ENCODE measurements at places on chromosomes 6 and 20.

GRCh38 chr6:55088902-55089301 is 85.4 kb upstream of the HCRTR2 start:
- DNase-seq, result no peak

DNA sequence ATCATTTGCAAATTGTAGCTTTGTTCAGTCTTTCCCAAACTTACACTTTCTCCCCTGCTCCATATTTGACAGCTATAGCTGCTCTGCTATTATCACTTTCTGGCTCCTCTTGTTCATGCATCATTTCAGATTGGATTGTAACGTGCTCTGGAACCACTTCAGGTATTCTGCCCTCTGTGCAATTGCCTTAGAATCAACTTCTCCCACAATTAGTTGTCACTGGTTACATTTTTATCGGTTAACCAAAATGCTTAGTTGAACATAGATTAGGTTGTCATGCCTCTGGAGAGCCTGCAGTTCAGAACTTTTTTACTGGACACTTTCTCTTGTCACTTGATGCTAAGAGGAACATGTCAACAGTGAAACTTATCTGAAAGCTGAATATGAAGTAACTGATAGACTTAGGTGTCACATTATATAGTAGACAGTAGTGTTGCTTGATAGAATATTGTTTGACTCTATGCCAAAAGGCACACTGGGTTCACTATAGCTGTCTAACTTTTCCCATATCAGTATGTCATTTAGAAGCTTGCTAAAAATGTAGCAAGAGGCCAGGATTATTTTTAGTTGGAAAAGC is 127.7 kb upstream of the PTPRK start:
- DNase-seq, result no peak

DNA sequence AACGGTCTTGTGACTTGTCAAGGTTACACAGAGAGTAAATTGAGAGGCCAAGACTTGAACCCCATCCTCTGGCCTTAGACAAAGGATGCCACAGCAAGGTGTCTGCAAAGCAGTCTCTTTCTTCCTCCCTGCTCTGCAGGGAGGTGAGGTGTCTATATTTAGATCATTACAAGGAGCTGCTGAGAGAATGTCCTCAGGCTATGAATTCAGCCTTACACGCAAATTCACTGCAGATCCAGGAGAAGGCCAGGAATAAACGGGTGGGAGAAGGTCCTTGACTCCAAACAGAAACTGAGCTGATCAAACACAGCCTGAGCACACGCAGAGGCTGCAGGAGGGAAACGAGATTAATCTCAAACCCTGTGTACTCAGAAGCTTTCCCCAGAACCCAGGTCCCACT is 48.6 kb upstream of the PTPRT start:
- DNase-seq, result no peak

DNA sequence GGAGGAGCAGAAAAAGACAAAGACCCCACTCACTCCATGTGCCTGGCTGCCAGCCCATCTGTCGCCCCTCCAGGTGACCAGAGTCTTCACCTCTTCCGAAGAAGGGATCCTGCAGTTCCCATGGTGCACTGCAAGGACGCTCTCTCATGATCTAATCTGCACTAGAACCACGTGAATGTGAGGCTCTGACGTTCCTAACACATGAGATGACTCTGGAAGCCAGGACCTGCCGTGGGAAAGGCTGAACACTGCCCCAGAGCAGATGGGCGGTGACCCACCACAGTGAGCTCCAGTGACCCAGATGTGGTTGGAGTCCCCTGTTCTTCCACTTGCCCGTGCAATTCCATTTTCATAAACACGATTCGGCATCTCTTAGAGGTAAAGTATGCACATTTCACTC is 39.6 kb upstream of the PDE10A start:
- DNase-seq, result no peak

- no peak for DNase-seq
These were observed 11.1 kb upstream of the ARFGEF2 start for GRCh38 chr20:48910347-48910781.

DNA sequence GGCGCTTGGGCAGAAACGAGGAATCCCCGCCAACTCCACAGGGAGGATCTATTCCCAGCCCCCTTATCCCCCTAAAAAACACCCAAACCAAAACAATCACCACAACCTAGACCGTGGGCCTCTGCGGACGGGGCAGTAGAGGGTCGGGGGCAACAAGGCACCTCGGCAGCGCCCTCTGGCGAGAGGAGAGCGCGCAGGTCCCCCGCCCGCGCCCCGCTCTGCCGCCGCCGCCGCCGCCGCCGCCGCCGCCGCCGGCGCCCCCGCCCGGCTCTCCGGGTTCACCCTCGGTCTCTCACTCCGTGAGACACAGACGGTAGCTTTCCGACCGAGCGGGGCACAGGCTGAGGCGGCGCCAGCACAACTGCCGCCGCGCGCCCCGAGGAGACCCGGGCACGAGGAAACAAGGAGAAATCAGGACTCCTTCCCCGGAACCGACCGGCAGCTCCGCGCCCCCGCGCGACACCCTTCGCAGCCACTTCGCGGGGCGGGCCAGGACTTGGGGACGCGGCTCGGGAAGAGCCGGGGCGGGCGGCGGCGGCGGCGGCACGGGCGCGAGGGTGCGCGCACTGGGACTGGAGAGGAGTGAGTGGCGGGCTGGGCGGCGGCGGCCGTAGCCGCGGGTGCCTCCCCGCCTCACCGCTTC is at the start of gene SLC35F1:
SLC35F1 (plus strand) TSS at position 307 of the 643 bp plus-strand sequence.
- DNase-seq, result peak; percentile 2

GRCh38 chr20:49768204-49769047 is 44.2 kb upstream of the SLC9A8 start:
- no peak for DNase-seq

DNA sequence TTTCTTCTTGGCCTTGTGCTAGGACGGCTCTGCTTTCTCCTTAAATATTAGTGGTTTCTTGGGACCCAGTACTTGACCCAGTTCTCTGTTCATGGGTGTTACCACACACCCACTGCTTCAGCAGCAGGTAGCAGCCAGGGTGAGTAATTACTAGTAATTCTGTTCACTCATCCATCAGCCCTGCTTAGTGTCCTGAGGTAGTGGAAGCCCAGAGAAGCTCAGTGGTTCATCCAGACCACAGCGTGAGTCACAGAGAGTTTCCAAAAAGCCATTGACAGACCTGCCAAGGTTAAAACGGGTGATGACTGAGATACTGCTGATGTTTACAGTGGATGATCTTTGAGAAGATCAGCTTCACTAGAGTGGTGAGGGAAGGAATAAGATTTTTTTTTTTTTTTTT is 51.7 kb upstream of the HINT3 start:
- no peak for DNase-seq

- no peak for DNase-seq
These were observed 8.3 kb downstream of the NCR2 start for GRCh38 chr6:41343641-41344187.

DNA sequence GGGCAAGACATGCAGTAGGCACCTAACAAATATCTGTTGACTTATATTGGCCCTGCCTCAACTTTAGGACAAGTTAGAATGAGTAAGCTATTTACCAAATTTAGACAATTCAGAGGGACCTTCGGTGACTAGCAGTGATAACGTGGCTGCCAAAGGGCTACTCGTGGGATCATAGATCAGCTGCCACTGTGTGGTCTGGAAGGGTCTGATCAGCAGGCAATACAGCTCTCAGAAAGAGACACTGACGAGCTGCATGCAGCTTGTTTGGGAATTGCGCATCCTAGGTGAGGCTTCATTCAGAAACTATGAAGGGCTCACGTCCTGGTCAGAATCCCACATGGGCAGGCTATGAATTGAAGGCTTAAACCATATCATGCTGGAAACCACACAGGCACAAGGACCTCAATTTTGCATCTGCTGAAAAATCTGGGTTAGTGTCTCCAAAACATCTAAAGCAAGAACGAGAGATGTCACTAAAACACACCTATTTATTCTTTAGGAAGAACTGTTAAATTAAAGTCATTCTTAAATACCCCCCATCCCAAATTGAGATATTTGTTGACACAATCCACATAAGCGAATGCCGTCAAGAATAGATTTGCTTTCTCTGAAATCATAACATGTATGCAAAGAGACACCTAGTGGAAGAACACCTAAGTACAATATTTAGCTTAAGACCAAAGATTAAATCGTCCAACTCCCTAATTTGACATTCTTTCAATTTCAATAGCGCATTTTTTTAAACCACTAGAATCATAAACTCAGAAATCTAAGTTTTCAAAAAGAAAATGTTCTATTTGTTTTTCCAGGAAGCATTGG is 79.6 kb downstream of the IPCEF1 start:
- DNase-seq, result no peak

- no peak for DNase-seq
These were observed 8.9 kb downstream of the FITM2 start for GRCh38 chr20:44302026-44302669.

- DNase-seq, result no peak
These were observed 194.4 kb upstream of the TAB2 start for GRCh38 chr6:149122850-149123821.

DNA sequence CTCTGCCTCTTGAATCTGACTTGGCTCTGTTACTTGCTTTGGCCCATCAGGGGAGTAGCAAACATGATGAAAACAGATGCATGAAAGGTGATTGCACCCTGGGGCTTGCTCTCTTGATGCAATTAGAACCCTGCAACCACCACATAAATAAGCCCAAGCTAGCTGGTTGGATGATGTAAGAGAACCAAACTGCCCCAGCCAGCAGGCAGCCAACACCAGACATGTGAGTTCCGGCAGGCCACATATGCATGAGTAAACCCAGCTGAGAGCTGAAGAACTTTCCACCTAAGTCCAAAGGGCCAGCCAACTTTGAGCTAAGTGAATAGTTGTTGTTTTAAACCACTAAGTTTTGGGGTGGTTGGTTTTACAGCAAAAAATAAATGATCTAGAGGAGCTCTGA is 268.4 kb downstream of the FARS2 start:
- no peak for DNase-seq

- DNase-seq, result no peak
These were observed 121.0 kb downstream of the MRPL14 start for GRCh38 chr6:44006123-44006871.

- no peak for DNase-seq
These were observed 1.8 kb downstream of the TCF21 start for GRCh38 chr6:133890711-133891148.

DNA sequence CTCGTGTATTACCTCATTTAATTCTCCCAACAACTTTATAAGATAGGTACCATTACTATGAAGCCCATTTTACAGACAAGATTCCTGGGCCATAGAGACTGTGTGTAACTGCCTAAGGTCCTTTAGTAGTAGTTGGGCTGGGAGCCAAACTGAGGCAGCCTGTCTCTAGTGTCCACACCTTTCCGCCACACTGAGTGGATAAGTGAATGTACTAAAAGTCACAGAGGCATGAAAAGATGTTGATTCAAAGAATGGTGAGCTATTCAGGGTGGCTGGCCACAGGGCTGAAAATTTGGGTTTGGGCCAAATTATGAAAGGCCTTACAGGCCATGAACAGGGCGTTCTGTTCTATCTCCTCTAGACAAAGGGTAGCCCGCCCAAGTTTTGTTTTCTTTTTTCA is 11.0 kb downstream of the CD24 start:
- DNase-seq, result no peak

GRCh38 chr6:159756508-159756907 is 5.3 kb upstream of the ACAT2 start:
- DNase-seq, result no peak

DNA sequence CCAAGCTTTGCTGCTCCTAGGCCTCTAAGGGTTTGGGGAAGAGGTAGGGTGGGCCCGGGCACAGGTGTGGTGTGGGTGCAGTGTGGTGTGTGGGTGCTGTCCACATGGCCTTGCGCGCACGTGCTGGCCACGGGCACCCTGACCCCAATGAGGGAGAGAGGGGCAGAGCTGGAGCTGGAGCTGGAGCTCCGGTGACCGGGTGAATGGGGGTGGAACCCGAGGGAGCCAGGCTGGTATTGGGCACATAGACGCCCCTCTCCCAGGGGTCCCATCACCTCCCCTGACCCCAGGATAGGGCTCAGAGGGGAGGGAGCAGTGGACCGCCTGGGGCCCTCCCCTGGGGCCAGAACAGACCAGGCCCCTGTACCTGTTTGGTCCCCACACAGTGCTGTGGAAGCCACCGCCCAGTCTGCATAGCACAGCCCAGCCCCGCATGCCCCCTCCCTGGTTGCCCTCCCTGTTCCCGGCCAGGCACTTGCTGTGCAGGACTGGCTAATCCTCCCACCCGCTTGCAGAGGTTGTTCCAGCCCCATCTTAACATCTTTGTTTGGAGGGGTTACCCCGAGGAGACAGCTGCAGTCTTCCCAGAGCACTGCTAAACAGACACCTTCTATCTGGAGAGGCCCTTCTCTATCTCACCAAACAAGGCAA is 984 bp downstream of the ADAM33 start:
- no peak for DNase-seq

- DNase-seq, result no peak
These were observed 196.9 kb downstream of the ALDH8A1 start for GRCh38 chr6:134753001-134753400.

- no peak for DNase-seq
These were observed 63.7 kb downstream of the C6orf118 start for GRCh38 chr6:165245701-165246100.

GRCh38 chr6:24664046-24664987 is 2.4 kb downstream of the TDP2 start:
- DNase-seq, result no peak

- no peak for DNase-seq
These were observed 312.7 kb downstream of the LAMA2 start for GRCh38 chr6:129195643-129196042.

DNA sequence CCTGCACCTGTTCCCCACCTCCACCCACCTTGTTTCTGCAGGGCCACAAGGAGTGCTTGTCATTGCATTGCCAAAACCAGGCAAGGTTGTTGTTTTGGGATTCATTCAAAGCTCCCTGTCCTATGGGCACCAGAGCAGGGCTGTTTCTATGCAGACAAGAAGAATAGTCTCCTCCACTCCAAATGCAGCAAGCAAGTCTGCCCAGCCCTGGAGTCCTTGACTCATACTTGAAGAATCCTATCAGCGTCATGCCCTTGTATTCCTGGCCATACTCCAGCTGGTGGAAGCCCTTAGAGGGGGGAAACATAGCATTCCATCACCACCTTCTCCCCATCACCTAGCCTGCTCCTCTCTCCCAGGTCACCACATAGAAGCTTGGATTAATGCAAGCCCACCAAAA is 145.3 kb upstream of the ECI2 start:
- DNase-seq, result no peak

- DNase-seq, result no peak
These were observed 133.1 kb downstream of the MOXD1 start for GRCh38 chr6:132268209-132268608.

GRCh38 chr20:8399947-8400346 is 267.9 kb downstream of the PLCB1 start:
- DNase-seq, result no peak
